Stimulated activated CD4-positive, alpha-beta T cell treated with anti-CD3 and anti-CD28 coated beads, Interleukin-1b, Interleukin-23, amount 100 ng/mL, for 1 hour (primary cell): ENCODE measurements at places on chromosomes 7 and 10.

DNA sequence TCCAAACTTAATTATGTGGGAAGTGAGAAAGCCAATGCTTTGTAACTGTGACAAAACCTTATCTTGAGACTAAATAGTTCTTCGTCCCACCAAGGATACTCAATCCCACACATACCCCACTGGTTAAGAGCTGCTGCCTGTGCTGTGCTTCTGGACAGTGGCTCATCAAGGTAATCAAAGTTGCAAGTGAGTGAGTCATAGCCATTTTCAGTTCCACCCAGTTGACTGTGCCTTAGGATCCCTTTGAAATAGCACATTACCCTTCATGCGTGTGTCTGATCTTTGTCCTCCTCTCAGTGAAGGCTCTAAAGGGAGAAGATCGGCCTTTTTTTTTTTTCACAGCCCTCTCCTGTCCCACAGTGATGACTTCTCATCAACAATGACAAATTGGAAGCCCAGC is 706.0 kb upstream of the AUTS2 start:
- DNase-seq: no peak

DNA sequence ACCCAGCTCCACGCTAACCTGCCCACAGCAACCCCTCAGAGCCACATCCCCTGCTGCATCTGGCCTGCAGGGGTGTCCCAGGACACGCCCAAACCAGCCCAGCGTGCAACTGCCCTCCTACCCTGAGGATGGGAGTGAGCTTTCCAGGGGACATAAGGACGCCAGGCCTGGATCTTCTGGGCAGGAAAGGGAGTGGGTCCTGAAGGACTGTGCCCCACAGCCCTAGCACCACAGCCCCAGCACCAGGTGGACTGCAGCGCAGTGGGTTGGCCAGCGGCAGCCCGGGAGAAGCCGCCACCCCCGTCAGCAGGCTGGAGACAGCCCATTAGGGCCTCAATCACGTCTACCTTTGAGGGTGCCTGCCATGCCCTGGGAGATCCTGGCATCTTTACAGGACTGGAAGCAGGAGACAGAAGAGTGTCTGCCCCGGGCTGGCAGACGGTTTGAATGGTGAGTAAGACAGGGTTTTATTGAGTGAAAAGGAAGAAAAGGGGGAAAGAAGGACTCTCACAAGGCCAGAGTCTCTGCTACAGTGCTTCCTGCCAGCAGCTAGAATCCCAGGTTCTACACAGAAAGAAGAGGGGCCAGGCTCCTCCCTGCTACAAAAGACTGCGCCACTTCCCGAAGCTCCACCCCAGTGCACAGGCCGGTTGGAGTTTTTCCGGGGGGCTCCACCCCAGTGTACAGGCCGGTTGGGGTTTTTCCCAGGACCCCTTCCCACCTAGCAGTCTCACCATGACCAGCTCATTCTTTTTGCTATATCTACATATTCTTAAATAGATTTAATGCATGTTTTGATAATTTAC is 69.8 kb upstream of the KCTD7 start:
- no peak for DNase-seq

DNA sequence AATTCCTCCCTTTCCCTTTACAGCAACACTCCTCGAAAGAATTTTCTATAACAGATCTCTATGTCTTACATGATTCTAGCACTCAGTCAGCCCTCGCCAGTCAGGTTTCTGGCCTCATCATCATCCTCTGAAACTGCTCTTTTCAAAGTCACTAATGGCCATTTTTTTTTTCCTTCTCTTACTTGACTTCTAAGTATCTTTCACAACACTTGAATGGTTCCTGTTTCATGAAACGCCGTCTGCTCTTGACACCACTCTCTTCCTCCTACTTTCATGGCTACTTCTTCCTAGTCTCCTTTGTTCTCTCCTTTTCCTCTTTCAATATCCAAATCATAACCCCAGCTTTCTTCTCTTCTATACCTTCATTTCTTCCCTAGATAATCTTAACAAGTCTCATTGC is 100.5 kb upstream of the NRP1 start:
- no peak for DNase-seq

GRCh38 chr7:127995156-127995880 is 35.9 kb downstream of the LRRC4 start:
- DNase-seq: no peak

GRCh38 chr7:50265968-50266634 is 38.4 kb upstream of the IKZF1 start:
- DNase-seq: no peak

- DNase-seq: no peak
These were observed 21.2 kb downstream of the ZMIZ2 start for GRCh38 chr7:44769776-44770294.

GRCh38 chr7:65800890-65801341 is 72.0 kb upstream of the VKORC1L1 start:
- no peak for DNase-seq

DNA sequence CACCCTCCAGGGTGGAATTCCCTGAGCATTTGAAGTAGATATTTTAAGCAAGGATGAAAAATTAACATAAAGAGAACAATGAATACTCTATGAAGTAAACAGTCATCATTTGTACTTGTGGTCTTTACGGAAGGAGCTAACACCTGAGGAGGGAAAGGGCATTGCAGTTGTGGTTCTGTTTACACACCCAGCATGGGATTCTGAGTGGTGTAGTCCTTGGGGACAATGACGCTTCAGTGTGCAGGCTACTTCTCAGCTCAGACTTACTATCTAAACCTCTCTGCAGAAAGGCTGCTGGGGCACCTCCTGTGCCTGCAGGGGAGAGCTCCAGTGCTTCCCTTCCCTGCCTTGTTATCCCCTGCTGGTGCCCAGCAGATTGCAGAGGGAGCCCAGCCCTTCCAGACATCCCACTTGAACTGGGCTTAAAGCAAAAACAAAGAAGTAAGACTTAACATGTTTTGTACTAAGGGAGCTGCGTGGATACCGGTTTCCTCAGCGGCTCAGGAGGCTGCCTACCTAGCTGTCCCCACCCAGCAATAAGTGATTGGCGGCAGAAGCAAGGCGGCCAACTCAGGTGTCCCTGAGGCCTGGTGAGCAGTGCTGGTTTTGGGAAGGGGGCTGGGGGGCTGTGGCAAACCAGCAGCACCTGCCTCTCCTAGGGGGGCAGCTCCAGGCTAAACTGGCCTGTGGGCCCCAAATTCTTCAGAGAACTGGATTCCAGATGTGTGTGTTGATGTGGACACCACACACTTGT is 89.1 kb downstream of the CELF2 start:
- DNase-seq: no peak

DNA sequence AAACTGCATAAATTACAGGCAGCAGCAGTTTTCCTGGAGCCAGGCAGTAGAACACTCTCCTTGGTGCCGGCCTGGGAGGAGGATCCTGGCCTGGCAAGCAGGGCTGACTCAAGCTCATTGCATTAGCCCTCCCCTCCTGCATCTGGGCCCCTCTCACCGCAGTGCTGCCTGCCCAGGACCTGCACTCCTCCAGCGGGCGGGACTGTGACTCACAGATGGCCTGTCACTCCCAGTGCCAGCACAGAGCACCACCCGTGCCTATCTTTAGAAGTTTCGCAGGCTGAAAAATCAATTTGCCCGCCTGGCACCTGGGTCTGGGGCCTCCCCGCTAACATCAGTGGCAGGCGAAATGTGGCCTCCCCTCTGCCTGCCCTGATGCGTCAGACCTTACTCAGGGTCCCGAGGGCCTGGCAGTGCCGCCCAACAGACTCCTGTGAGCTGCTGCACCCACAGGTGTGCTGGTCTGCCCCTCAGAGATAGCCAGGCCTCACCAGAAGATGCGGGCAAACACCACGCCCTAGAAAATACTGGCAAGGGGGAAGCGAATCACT is 123.8 kb downstream of the KCNMA1 start:
- DNase-seq: no peak

- DNase-seq: no peak
These were observed 1131.9 kb upstream of the CELF2 start for GRCh38 chr10:9885761-9886160.

DNA sequence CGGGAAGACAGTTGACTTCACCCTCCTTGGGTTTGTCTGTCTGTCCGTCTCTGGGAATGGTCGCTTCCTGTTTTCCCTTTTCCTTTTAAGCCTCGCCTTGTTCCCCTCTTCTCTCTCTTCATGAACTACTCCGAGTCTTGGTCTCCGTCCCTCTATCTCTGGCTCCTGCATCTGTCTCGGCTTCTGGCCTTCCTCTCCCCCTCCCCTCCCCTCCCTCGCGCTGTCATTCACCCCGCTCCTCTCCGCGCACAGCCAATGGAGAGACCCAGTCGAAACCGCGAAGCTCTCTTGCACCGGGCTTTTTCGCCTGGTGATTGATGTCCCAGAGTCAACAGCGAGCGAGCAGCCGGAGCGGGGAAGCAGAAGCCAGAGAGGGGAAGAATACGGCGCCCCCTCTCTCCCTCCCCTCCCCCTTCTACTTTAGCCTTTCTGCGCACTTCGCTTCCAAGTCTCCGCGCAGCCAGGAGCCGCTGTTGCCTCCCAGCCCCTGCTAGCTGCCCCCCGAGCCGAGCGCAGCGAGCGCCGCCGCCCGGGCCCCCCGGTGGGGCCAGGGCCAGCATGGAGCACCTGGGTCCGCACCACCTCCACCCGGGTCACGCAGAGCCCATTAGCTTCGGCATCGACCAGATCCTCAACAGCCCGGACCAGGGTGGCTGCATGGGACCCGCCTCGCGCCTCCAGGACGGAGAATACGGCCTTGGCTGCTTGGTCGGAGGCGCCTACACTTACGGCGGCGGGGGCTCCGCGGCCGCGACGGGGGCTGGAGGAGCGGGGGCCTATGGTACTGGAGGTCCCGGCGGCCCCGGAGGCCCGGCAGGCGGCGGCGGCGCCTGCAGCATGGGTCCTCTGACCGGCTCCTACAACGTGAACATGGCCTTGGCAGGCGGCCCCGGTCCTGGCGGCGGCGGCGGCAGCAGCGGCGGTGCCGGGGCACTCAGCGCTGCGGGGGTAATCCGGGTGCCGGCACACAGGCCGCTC is at the start of gene TLX1:
TSS of gene TLX1 (plus strand) at position 317 of the 978 bp plus-strand sequence. CDS start at position 559, 242 bp downstream.
- no peak for DNase-seq

- DNase-seq: no peak
These were observed 95.2 kb downstream of the PLCE1 start for GRCh38 chr10:94088926-94089381.

GRCh38 chr7:40714363-40715052 is 579.7 kb downstream of the SUGCT start:
- DNase-seq: no peak

DNA sequence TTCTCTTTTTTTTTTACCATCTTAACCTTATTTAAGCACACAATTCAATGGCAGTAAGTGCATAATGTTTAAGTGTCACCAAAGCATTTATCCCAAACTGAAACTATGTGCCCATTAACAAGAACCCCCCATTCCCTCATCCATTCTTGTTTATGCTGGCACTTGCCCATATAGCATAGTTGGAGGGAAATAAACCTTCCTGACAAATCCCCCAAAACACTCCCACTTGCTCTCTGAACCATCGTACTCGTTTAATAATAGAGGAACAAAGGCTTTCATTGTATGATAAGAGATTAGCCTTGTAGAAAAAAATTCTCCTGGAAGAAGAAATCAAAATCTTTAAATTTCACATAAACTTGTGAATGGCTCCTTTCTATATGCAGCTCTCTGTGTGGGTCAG is 26.4 kb upstream of the KCNMA1 start:
- no peak for DNase-seq

DNA sequence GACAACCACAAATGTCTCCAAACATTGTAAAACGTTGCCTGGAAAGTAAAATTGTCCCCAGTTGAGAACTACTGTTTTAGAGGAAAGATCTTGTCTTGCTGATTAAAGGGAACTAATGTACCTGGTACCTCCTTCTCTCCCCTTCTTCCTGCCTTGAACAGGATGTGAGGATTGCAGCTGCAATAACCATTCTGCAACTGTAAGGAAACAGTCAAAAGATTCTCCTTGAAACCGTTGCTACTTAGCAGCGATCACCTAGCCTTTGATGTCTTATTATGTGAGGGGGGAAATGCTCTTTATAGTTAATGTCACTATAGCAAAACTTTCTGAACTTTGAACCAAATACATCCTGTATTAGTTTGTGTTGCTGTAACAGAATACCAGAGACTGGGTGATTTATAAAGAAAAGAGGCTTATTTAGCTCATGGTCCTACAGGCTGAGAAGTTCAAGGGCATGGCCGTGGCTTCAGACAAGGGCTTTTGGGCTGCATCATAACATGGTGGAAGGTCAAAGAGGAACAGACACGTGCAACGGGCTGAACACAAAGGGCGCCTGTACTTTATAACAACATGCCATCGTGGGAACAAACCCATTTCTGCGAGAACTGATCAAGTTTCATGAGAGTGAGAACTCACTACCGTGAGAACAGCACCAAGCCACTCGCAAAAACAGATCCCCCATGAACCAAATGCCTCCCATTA is 54.2 kb upstream of the PARD3 start:
- DNase-seq: no peak

DNA sequence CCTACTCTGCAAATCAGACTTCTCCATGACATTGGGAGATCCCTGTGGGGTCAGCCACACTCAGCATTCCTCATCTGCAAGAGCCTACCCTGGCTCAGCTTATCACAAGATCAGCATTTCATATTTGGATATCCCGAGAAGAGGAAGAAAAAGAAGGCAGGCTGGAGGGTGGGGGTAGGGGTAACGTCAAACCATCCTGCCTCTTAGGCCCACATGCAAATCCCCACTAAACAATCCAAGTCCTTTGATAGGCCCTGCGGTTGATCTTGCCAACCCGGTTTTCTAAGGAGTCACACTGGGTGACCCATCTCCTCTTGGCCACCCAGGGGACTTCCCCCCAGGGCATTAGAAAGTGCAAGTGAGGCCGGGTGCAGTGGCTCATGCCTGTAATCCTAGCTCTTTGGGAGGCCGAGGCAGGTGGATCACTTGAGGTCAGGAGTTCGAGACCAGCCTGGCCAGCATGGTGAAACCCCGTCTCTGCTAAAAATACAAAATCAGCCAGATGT is 128.0 kb upstream of the CALN1 start:
- DNase-seq: no peak

DNA sequence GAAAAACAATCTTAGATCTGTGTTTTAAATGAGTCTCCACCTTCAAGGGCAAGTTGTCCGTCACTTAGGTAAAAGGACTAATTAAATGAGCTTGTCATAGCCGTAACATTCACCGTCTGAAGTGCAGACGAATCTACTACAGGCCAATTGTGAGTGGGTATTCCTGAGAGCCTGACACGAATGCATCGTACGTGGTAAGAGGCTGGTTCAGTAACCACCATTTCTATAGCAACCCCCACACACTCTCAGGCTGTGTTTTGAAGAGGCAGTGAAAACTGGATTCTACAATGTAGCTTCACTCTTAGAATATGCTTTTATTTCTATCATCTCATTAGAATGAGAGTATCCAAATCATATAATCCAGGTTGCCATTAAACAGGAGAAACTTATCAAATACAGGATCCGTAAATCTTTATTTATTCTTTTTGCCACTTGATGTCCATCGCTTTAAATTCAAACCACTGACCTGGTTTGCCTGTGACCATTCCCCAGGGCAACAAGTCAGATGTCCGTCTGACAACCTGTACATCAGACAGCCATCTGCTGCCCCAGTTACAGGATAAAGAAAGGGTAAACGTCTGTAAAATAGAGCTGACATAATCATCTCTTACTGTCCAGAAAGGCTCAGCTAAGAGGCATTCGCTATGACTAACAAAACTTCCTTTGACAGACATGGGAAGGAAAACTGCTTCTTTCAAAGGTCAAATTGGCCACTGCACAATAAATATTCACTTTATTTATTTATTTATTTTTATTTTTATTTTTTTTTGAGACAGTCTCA is 70.3 kb upstream of the NMT2 start:
- DNase-seq: no peak

GRCh38 chr10:59287587-59288255 is 74.6 kb downstream of the FAM13C start:
- DNase-seq: no peak

- no peak for DNase-seq
These were observed 3.1 kb upstream of the ASIC3 start for GRCh38 chr7:151045262-151045661.
